Hepatocyte (in vitro differentiated cells): ENCODE measurements at places on chromosomes 5 and 9.
A peak's percentile ranks its signal among the peaks of the same experiment; 100 is the strongest.

DNA sequence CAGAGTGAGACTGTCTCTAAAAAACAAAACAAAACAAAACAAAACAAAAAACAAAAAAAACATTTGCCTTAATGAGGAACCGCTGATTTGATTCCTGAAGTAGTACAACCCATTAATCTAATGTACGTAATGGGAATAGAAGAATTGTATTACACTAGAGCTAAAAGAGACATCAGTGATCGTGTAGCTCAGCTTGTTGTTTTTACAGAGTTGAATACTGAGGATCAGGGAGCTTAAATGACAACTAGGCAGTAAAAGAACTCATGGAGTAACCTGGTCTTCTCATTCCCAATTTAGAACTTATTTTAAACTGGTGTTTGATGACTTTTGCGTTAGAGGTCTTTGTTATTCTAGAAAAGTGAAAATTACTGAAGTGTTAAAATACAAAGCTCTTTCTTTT lies 65.1 kb upstream of the SLC28A3 start:
- no peaks in the 10 kb centered on the region for H3K4me1 ChIP-seq
- no peak for DNase-seq
- no peaks in the 10 kb centered on the region for H3K36me3 ChIP-seq
- H3K27me3 ChIP-seq = no peaks in the 10 kb centered on the region
- H3K4me3 ChIP-seq = no peak overlapping the region
- no peak overlapping the region for H3K27ac ChIP-seq

- peaks cover 7% of the 10 kb centered on the region for H3K4me1 ChIP-seq
- no peak for DNase-seq
- H3K36me3 ChIP-seq = no peaks in the 10 kb centered on the region
- no peak overlapping the region for H3K27ac ChIP-seq
Measured at GRCh38 chr5:124828731-124829234, 82.3 kb upstream of the ZNF608 start.

DNA sequence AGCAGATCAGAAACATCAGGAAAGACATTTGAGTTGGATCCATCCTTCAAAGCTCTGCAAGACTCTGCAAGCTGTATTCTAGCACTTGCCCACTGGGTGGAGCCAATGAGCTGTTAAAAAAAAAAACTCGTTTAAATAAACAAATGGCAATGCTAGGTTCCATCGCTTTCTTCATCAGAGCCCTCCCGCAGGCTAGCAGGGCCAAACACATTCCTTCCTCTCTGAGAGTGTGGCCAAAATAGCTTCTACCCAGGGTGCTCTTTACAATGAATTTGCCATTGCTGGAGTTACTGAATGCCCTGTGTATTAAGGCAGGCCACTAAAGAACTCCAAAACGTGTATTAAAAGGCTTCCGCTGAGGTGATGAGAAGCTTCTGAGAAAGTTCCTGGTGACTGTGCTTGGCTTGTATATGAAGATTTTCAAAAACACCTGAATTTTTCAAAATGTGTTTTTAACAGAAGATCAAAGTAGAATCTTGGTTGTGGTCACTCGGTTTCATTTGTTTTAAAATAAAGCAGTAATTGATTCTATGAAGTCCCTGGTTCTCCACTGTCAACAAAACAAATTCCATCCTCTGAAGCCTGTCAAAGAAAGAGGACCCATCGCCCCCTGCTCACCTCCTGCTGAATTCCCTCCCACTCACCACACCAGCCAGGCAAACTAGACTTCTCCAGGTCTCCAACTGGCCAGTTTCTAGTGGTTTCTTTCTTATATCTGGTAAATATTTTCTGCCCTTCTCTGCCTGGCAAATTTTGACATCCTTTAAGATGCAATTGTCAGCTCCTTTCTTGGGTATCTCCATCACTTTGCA lies 36.5 kb upstream of the EQTN start:
- no peak overlapping the region for H3K4me3 ChIP-seq
- no peaks in the 10 kb centered on the region for H3K27me3 ChIP-seq
- no peaks in the 10 kb centered on the region for H3K36me3 ChIP-seq
- peak overlapping the region; percentile 40 for H3K27ac ChIP-seq
- peak; percentile 84 for DNase-seq
- H3K4me1 ChIP-seq = peaks cover 10% of the 10 kb centered on the region

DNA sequence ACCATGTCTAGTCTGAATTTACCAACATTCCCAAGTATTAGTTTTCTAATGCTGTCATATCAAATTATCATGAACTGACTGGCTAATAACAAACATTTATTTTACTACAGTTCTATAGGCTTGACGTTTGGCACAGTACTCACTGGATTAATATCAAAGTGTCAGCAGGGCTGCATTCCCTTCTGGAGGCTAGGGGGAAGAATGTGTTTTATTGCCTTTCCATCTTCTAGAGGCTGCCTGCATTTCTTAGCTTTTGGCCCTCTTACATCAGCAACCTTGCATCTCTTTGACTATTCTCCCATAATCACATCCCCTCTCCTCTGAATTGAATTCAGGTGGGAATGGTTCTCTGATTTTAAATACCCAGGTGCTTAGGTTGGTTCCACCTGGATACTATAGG lies 84.7 kb downstream of the EDIL3 start:
- no peak overlapping the region for H3K27ac ChIP-seq
- H3K4me1 ChIP-seq = peaks cover 3% of the 10 kb centered on the region
- H3K36me3 ChIP-seq = no peaks in the 10 kb centered on the region
- DNase-seq = no peak

GRCh38 chr5:57626703-57627102 lies 144.1 kb upstream of the ACTBL2 start:
- no peak for DNase-seq
- no peaks in the 10 kb centered on the region for H3K27me3 ChIP-seq
- no peak overlapping the region for H3K27ac ChIP-seq
- no peaks in the 10 kb centered on the region for H3K4me1 ChIP-seq
- no peaks in the 10 kb centered on the region for H3K36me3 ChIP-seq
- no peak overlapping the region for H3K4me3 ChIP-seq

DNA sequence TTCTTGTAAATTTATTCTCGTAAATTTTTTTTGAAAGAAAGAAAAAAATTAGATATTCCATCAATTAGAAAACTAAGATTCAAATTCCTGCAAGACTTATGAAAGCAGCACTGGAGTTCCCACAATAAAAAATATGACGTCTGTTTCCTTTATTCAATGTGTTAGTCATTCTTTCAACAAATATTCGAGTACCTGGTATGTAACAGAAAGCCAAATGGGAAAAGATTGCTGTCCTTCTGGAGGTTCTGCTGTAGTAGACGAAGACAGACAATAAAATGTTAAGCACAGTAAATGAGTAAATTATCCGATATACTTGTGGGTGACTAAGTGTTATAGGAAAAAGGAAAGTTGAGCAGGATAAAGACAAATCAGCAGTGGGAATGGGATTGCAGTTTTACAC lies 92.2 kb downstream of the ADAMTSL1 start:
- no peak overlapping the region for H3K27ac ChIP-seq
- H3K4me1 ChIP-seq = no peaks in the 10 kb centered on the region
- H3K36me3 ChIP-seq = no peaks in the 10 kb centered on the region
- no peak for DNase-seq

GRCh38 chr9:116275418-116276195 lies 122.0 kb downstream of the PAPPA start:
- no peaks in the 10 kb centered on the region for H3K36me3 ChIP-seq
- peaks cover 11% of the 10 kb centered on the region for H3K4me1 ChIP-seq
- DNase-seq = no peak
- H3K27me3 ChIP-seq = no peaks in the 10 kb centered on the region
- H3K27ac ChIP-seq = peak overlapping the region; percentile 9
- H3K4me3 ChIP-seq = no peak overlapping the region

DNA sequence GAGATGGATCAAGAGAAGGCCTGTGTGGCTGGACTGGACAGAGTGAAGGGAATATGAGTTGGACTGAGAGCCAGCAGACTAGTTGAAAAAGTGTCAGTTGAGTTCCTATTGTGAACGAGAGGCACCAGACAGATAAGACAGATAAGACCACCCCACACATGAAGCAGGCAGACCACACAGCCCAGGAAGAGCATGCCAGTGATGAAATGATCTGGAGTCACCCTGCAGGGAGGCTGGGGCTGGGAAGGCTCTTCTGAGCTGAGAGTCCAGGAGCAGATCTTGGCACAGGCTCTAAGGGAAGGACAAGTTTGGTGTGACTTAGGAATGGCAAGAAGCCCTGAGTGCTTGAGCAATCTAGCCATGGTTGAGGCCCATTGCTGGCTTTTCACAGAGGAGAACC lies 10.6 kb upstream of the SLC25A48 start:
- H3K4me3 ChIP-seq = no peak overlapping the region
- H3K4me1 ChIP-seq = no peaks in the 10 kb centered on the region
- H3K36me3 ChIP-seq = no peaks in the 10 kb centered on the region
- peaks cover 6% of the 10 kb centered on the region for H3K27me3 ChIP-seq

DNA sequence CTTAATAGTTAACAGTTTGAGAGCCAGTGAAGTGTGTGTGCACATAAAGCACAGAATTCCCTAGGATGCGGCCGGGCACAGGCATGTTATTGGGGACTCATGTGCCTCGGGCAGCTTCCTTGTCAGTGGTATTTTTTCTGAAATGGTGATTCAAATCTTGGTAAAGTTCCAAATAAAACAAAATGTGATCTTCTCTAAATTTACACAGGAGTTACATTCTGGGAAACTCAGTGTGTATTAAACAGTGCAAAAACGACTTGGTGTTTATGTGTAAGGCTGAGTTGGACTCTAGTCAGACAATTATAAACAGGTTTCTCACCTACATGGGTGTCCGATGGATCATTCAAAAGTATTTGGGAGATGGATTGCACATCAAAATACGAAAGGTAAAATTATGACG lies 48.9 kb downstream of the BOD1 start:
- H3K4me1 ChIP-seq = no peaks in the 10 kb centered on the region
- H3K36me3 ChIP-seq = no peaks in the 10 kb centered on the region
- no peak for DNase-seq
- no peak overlapping the region for H3K4me3 ChIP-seq

DNA sequence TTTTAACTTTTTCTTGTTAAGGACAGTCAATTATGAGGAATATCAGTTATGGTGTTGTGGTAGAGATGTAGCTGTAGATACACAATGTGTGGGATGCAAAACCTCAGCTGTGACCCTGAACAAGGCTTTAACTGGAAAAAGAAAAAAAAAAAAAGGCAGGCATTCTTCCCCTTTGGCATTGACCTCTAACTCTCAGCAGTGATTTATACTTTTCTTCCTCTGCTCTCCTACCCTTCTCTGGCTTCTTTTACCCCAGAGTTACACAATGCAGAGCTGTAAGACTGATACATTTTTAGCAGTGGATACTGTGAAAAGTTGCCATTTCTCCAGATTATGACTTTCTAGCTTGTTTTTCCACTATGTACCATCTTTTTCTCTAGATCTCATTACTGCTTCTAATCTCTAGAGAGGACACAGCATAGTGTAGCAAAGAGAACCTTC lies 2.0 kb downstream of the CTNNAL1 start:
- no peaks in the 10 kb centered on the region for H3K36me3 ChIP-seq
- H3K27me3 ChIP-seq = no peaks in the 10 kb centered on the region
- H3K27ac ChIP-seq = peak overlapping the region; percentile 36
- peaks cover 14% of the 10 kb centered on the region for H3K4me1 ChIP-seq
- no peak for DNase-seq

DNA sequence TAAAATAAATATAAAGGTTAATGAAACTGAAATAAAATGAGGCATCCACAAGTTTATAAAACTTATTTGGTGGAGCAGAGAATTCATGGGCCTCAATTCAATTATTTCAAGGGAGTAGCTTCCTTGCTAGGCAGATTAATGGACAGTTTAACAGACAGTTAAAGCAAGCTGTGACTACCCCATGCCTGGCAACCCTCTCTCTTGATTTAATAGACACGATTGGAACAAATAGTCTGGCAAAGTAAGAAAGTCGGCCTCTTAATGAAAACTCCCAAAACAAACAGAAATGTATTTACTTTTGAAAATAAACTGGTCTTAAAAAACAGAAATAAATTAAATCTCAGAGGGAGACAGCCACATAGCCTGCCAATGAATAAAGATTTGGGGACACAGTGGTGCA lies 40.1 kb upstream of the ERCC6L2 start:
- H3K36me3 ChIP-seq = no peaks in the 10 kb centered on the region
- no peak overlapping the region for H3K4me3 ChIP-seq
- H3K27me3 ChIP-seq = no peaks in the 10 kb centered on the region
- DNase-seq = no peak

DNA sequence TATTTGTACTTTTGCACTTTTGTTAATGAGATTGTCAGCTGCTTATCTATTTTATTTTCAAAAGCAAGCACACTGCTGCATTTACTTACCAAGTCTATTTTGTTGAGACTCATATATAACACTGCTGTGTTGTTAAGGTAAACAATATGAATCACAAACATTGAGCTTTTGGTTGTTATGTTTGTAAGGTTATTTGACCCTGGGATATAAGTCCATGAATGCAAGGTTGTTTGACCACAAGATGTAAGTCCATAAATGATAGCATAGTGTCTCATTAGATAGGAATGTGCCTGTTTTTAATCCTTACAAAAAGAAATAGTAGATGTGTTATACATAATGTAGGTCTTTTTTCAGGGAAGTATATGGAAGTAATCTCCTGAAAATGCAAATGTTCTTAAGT lies 845.9 kb downstream of the CDH9 start:
- no peaks in the 10 kb centered on the region for H3K27me3 ChIP-seq
- DNase-seq = no peak
- no peak overlapping the region for H3K27ac ChIP-seq
- H3K36me3 ChIP-seq = no peaks in the 10 kb centered on the region

GRCh38 chr5:60332244-60333004 lies 367.5 kb downstream of the DEPDC1B start:
- H3K4me1 ChIP-seq = no peaks in the 10 kb centered on the region
- no peaks in the 10 kb centered on the region for H3K36me3 ChIP-seq
- no peak overlapping the region for H3K27ac ChIP-seq
- no peak overlapping the region for H3K4me3 ChIP-seq

DNA sequence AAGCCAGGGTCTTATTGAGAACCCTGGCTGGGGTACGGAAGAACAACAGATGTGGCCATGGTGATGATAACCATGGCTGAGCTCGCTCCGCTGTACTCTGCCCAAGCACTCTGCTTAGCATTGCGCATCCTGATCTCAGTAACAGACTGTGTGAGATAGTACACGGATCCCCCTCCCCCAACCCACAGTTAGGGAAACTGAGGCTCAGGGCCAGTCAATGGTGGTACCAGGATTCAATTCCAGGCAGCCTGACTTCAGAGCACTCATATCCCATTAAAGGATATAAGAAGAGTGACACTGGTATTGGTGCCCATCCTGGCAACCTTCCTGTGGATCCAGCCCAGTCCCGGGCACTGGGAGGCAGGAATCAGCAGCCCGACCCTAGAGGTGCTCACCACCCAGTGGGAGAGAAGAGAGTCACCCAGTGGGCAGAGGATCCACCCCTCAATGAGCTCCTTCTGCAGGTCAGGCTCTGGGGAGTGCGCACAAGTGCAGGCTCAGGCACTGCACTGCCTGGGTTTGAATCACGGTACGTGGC lies 26.5 kb upstream of the KIF12 start:
- DNase-seq = no peak
- no peaks in the 10 kb centered on the region for H3K36me3 ChIP-seq

- no peaks in the 10 kb centered on the region for H3K36me3 ChIP-seq
- H3K4me1 ChIP-seq = no peaks in the 10 kb centered on the region
- DNase-seq = no peak
Measured at GRCh38 chr5:58753446-58753845, 170.6 kb downstream of the RAB3C start.

GRCh38 chr5:141245250-141245717 lies at the start of gene PCDHB15:
PCDHB15 (plus strand) TSS chr5:141245395; CDS start chr5:141245579, 184 bp downstream.
- H3K27me3 ChIP-seq = no peaks in the 10 kb centered on the region
- H3K4me3 ChIP-seq = no peak within 1 kb of the TSS
- no peak for DNase-seq
- H3K36me3 ChIP-seq = no peaks in the 10 kb centered on the region
- H3K4me1 ChIP-seq = no peaks in the 10 kb centered on the region

GRCh38 chr9:134644725-134645606 lies 3.4 kb downstream of the COL5A1 start:
- peaks cover 36% of the 10 kb centered on the region for H3K4me1 ChIP-seq
- DNase-seq = peak; percentile 87
- no peak overlapping the region for H3K4me3 ChIP-seq
- peak overlapping the region; percentile 77 for H3K27ac ChIP-seq
- no peaks in the 10 kb centered on the region for H3K27me3 ChIP-seq
